Stimulated activated naive CD4-positive, alpha-beta T cell treated with Interleukin-2 at 50 U/mL for 16 hours (primary cell): ENCODE measurements at places on chromosomes 12 and 14.
A peak's percentile ranks its signal among the peaks of the same experiment; 100 is the strongest.

DNA sequence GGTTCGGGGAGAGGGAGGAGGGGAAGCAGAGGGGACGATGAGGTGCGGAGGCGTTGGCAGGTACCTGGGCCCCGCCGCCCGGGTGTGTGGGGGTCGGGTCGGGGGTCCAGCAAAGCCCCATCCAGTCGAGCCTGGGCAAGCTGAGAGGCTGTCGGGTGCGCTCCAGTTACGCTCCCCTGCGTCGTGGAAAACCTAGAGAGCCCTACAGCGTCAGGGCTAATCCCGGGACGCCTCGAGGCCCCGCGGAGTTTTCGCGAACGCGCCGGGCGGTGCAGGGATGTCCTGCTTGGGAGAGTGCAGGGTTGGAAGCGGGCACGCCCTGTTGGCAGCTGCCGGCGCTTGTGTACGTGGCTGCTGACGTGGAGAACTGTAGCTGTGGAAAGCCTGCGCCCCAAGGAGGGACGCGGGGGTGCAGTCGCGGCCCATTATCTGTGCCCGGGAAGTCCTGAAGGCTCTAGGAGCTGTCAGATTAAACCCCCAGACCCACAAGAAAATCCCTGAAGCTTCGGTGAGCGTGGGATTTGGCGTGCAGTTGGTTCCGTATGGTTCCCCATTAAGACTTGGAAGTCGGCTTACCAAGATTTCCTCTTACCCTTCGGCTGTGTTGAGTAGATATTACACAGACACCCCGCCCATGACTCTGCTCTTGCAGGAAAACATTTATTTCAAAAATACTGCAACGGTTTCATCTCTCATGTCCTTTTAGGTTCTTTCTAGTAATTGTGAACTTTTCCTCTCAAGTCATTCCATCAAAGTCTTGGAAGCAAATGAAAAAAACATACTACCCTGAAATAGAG lies 11.3 kb upstream of the SLC38A2 start:
- peak; percentile 72 for DNase-seq

- no peak for DNase-seq
These were observed 729 bp upstream of the GAPDH start for GRCh38 chr12:6533653-6533922.

DNA sequence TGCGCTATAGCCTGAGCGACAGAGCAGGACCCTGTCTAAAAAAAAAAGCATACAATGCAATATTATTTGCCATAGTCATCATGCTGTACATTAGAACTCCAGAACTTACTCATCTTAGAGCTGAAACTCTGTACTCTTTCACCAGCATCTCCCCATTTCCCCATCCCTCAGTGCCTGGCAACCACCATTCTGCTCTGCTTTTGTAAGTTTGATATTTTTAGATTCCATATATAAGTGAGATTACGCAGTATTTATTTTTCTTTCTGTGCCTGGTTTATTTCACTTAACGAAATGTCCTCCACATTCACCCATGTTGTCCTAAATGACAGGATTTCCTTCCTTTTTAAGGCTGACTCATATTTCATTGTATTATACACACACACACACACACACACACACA lies 121.8 kb downstream of the BBS10 start:
- DNase-seq = no peak

DNA sequence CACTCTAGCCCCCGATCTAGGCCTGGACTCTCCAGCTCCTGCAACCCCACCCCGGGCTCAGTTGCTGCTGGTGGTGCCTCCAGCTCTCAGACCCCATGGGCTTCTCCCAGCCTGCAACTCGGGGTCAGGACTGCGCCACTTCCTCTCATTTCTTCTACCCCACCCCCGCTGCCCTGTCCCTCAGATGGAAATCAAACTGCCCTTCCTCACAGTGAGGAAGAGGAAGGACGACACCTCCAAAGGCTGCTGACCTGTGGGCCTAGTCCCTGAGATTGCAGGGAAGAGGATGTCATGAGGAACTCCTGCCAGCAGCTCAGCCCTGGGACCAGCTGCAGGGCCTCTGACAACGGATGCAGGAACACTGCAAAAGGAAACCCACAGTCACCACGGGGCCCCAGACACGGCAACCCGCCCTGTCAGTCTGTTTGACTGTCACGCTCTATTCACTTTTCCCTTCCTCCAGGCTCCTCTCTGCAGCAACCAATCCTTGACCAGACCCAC lies 29.3 kb upstream of the PNMA1 start:
- peak; percentile 51 for DNase-seq

DNA sequence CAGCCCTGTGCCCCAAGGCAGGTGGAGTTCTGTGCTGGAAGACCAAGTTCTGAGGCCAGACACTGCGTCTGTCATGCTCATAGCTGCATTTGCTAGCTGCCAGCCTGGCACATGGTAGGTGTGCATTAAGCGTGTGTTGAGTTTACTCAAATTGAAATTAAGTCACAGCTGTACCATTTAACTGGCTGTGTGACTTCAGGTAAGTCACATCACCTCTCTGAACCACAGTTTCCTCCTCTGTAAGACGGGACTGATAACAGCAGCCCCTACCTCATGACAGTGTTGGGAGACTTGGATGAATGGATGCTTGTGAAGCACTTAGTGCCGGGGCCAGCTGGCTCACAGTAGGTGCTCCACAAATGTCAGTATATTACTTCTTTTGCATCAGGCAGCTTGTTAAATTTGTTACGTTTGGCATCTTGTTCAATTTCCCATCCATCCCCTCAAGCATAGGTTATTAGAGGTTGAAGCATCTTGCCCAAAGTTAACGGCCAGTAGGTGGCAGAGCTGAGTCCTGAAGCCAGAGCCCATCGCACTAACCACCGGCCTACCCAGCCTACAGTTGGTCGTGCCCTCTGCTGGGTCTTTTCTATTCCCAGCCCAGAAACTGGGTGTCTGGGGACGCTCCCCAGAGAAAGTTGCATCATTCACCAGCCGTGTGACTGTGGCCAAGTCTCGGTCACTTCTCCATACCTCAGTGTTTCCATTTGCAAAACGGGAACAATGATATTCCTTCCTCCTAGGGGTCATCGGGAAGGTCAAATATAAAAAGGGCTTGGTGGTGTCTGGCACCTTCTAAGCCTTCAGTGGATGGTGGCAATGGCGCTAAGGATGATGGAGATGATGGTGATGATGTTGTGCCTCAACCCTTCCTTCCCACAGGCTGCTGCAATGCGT lies 4.5 kb downstream of the DAO start:
- peak; percentile 60 for DNase-seq

GRCh38 chr12:114744691-114745090 lies 60.7 kb upstream of the TBX3 start:
- DNase-seq = no peak

GRCh38 chr12:89103831-89104230 lies 248.5 kb downstream of the DUSP6 start:
- DNase-seq = no peak

DNA sequence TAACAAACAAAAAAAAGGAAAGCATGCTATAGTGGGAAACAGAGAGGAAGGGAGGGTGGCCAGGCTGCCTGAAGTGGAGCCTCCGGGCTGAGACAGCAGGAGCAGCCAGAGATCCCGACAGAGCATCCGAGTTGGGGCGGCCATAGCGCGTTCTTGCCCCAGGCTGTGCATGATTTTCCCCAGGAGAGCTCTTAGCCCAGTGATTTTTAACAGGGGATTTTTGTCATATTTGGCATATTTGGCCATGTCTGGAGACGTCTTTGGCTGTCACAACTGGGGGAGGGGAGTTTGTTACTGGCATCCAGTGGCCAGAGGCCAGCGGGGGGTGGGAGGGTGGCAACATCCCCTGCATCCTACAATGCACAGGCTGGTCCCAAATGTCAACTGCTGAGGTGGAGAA lies 23.6 kb downstream of the BDKRB1 start:
- DNase-seq = no peak

DNA sequence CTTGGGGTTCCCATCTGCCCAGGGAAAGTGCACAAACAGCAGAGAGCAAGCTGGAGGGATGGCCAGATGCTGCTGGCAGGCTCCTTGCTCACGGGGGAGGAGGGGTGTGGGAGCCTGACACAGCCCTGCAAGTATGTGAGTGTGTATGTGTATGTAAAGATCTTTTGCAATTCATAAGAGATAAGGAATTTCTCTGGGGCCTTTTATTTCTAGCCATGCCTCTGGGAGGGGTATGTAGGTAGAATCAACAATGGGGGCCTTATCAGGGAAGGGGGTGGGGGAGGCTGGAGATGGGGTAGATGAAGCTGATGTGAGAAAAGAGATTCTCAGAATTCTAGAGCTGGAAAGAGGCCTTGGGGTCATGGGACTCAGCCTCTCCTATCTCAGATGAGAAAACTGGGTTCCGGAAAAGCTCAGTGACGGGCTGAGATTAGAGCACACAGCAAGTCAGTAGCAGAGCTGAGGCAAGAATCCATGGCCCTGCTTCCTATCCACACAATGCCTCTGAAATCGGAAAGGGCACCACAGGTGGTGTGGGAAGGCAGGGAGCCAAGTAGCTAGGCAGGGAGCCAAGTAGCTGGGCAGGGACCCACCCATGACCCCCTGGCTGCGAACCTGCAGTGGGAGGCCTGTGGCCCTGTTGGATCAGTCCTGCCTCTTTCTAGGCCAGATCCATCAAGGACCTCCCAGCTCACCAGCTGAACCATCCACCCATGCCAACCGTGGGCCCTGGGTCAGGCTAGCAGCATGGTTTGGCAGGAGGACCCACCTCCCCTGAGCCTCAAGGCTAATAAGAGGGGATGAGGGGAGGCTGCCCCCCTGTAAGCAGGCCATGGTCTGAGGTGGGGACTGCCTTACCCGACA lies 54.7 kb downstream of the PLEKHG3 start:
- no peak for DNase-seq

DNA sequence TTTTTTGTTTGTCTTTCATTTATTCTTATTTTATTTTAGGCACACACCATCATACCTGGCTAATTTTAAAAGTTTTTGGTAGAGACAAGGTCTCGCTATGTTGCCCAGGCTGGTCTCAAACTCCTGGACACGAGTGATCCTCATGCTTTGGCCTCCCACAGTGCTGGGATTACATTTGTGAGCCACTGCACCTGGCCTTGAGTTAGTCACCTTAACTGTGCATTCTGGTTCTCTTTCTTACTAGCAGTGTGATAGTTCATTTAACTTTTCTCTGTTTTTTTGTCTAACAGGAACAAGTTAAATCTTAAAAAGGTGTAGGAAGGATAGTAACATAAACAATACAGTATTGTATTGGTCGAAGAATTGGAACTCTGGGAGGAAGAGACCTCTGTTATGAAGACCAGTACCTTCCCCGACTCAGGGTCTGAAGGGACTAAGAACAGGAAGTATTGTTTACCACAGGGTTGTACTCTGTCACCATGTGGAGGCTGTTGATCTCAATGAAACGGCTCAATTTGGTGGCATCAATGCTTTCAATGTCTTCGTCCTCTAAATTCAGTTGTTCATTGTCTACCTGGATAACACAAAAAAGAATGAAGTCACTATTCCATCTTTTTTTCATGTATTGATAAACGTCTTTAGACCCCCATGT lies 17.7 kb downstream of the ERP27 start:
- DNase-seq = no peak

DNA sequence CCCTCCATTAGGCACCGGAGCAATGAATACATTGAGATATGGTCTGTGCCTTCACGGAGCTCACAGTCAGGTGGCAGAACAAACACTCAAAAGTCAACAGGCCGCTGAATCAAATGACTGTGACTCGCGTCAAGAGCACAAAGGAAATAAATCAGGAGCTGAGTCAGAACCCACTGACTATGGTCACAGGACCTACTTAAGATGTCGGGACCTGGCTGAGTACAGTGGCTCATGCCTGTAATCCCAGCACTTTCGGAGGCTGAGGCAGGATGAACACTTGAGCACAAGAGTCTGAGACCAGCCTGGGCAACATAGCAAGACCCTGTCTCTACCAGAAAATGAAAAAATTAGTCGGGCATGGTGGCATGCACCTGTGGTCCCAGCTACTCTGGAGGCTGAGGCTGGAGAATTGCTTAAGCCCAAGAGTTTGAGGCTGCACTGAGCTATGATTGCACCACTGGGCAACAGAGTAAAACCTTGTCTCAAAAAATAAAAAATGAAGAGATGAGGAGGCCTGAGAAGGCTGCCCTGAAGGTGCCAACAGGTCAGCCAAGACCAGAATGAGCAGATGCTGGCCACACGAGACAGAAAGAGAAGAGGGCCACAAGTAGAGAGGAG lies 19.9 kb downstream of the TMEM233 start:
- DNase-seq = no peak

GRCh38 chr12:75437564-75437963 lies 43.0 kb upstream of the GLIPR1 start:
- peak; percentile 12 for DNase-seq

- no peak for DNase-seq
These were observed 398.1 kb downstream of the NOVA1 start for GRCh38 chr14:26199590-26200370.

DNA sequence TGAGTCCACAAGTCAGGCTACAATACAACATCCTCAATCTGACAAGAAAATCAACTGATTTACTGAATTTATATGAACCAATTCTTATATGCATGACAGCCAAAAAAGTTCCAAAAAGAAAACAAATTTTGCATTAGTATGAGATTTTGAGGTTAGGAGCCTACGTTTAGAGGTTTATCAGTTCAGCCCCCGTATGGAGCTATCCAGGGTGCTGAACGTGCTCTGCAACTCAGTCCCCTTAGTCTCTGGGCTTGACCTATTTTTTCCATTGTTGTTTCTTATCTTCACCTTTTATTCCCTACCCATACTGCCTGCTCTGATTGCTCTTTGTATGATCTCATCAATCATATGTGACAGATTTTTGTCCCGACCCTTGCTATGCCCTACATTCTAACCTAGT lies 693.0 kb downstream of the NRXN3 start:
- DNase-seq = no peak

DNA sequence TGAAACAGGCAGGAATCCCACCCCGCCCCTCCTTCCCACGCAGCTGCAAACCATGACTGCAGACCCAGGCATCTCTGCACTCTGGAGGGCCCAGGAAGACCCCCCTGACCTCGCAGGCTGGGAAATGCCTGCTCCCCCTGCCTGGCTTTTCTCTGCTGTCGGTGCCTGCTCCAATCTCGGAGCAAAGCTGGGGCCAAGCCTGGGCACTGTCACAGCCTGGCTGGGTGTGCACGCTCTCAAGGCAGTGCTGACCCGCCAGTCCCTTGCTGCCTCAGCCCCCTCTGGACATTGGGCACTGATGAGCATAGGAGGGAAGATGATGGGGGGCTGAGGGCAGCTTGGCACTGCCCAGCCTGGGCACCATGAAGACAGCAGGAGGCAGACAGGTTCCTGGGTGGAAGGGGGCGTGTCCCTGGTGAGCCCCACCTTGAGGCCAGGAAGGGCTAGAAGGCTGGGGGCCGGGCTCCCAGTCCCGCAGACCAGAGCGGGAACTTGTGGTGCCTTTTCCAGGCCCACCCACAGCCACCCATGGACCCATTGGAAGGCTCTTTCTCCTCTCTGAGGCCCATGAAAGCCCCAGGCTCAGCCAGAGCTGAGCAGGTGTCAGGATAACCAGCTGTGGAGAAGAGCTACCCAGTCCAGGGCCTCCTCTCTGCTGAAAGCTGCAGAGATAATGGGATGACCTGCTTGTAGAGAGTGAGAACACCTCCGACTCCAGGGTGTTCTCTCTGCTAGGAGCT lies 10.7 kb upstream of the ZNF605 start:
- DNase-seq = no peak
